ENCODE measurements at places on chromosomes 5 and 9.

DNA sequence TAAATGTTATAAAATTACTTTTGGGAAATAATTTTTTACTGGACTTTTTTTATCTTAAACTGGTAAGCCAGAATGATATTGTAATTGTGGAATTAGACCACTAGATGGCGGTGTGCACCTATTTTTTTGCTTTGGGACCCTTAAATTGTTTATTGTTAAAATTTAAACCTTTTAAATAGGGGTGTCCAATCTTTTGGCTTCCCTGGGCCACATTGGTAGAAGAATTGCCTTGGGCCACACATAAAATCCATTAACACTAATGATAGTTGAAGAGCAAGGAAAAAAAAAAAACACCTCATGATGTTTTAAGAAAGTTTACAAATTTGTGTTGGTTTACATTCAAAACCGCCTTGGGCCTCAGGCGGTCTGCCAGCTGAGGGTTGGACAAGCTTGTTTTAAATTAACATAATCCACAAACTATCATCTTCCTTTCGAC, 28.4 kb upstream of the GADD45G start:
- no peak for DNase-seq

DNA sequence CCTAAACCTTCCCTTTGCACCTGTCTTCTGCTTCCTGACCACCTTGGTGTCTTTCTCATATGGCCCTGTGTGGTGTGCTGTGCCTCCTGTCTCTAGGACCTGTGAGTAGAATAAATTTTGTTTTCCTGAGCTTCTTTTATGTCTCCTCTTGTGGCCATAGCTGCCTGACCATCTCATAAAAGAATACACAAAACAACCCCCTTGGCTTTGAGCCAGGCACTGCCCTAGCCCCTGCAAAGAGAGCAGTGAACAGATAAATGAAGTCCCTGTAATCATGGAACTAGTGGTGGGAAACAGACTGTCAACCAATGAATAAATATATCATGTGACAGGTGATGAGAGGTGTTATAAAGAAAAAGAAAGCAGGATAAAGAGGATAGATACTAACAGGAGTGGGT, 485.1 kb downstream of the CSNK1G3 start:
- DNase-seq, result no peak

DNA sequence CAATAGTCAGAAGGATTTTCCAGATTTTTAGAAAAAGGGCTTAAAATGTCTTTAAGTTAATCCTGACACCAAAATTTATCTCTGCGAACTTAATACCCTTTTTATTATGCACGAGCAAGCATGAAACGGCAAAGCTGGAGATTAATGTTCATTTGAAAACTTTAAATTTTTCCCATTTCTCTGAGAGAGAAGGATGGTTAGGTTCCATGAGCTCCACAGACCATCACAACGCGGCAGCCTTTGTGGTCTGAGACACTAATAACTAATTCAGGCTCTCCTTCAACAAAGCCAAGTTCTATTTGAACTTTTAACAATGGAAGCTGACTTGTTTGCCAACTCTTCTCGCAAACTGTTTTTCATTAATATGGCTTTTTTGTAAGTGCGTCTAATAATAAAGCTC, 94.7 kb downstream of the MYO10 start:
- no peak for DNase-seq

DNA sequence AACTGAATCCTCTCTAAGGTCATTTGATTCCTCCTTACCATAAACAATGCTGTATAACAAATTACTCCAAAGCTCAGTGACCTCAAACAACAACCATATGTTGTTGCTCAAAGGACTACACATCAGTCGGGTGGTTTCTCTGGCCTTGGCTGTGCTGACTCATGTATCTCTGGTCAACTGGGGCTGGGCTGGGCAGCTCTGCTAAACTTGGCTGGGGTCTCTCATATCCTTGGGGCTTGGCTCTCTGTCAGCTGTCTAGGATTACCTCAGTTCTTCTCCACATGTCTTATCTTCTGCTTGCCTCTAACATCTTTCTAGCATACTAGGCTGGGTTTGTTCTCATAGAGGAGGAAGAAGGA, 86.4 kb downstream of the GALNT10 start:
- DNase-seq, result no peak

- no peak for DNase-seq
Observed at GRCh38 chr5:164728733-164729132, 1223.3 kb downstream of the MAT2B start.

- no peak for DNase-seq
Observed at GRCh38 chr9:83342731-83343130, 195.5 kb downstream of the FRMD3 start.

DNA sequence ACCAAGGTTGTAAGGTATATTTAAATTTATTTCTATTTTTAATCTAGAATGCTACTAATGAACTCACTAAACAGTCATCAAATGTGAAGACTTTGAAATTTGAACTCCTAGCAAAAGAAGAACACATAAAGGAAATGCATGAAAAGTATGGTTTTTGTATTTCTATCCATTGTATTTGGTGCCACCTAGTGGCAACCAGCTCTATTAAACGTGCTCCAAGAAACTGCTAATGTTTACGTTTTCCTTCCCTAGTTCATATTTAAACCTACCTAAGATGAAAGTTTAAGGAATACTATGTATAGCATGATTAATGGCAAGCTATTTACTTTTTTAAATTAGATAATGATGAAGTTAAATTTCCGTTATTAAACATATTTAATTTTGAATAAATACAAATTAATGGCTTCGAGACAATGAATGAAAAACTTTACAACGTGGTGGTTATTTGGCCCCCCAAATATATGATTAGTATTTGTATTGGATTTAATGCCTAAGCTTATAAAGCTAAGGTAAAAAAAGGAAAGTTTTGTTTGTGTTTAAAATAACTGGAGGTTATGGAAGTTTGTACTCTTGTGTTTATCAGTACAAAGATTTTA, 115.9 kb upstream of the SH3GL2 start:
- no peak for DNase-seq

DNA sequence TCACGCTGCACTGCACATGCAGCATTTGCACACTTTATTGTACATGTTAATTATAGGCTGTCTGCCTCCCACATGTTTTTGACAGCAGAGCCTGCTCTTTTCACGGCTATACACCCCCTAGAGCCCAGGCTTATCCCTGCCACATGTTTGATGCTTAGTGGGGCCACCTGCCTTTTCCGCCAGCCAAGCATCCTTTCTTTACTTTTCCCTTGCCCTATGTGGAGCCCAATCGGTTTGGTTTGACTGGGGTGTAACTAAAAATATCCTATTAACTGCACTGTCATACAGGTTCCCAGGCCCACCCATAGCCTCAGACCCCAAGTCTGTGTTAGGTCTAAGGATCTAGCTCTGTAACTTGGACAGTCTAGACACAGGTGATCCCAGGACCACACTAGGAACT, 18.9 kb upstream of the S1PR3 start:
- no peak for DNase-seq

DNA sequence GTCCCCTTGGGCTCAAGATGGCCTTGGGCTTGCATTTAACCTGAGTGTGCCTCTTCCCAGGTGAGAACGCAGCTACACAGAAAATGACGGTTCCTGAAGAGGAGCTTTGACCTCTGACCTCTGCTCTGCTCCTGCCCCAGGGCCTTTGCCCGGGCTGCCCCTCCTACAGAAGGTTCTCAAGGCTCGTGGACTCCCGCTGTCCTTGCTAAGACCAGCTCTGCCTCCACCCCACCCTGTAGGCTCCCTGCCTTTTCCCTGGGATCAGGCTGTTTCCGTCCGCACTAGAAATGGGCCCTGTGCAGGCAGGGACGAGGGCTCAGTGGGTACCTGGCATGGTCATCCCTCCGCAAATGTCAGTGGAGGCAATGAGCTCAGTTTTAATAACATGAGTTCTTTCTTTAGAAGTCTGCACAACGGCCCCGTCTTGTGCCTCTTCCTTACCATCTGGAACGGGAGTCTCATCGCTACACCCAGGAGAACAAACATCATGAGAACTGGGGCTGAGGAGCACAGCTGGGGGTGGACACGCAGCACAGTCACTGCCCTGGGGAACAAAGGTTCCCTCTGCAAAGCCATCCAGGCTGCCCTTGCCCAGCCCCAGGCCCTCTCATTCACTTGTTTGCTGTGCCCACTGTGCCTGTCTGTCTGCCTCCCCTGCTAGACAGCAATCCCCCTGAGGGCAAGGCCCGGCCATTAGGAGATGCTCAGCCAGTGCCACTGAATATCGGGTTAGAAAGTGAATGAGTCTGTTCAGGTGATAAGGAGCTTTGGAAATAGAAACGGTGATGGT, 26.7 kb upstream of the LPCAT1 start:
- DNase-seq, result no peak

DNA sequence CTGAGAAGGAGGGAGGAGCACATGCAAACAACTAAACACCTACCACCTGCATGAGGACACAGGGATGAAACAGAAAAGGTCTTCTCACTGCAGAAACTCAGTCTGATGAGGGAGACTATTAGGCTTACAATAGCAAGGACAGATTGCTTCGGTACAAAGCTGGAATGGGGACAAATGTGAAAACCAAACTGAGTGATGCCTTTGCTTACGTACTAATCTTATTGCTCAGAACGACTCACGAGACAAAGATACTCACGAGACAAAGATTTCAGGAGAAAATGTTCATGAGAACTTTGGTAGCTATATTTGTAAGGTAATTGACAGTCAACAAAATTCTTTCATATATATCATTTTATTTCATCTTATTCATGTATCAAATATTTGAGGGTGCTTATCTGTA, 71.9 kb upstream of the TAF1L start:
- no peak for DNase-seq

- no peak for DNase-seq
Observed at GRCh38 chr5:100762108-100762507, 141.0 kb downstream of the ST8SIA4 start.

GRCh38 chr9:119020284-119020683, 349.0 kb downstream of the BRINP1 start:
- DNase-seq, result no peak

GRCh38 chr5:93611976-93612854, 29.2 kb downstream of the NR2F1 start:
- no peak for DNase-seq

DNA sequence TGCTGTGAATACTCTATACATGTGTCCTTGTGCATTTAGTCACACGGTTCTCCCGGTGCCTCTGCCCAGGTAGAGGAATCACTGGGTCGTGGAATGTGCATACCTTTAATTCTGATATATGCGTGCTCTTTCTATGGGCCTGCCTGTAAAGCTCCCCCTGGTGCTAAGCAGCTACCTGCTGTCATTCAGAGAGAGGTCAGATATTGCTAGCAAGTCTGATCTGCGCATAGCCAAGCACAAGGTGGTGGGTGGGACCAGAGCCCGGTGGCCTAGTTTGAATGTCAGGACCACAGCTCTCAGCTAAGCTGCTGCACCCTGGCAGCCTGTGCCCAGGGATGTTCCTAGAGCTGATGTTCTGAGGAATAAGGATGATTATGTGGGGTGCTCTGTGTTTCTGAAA, 33.4 kb downstream of the TJP2 start:
- DNase-seq, result no peak

DNA sequence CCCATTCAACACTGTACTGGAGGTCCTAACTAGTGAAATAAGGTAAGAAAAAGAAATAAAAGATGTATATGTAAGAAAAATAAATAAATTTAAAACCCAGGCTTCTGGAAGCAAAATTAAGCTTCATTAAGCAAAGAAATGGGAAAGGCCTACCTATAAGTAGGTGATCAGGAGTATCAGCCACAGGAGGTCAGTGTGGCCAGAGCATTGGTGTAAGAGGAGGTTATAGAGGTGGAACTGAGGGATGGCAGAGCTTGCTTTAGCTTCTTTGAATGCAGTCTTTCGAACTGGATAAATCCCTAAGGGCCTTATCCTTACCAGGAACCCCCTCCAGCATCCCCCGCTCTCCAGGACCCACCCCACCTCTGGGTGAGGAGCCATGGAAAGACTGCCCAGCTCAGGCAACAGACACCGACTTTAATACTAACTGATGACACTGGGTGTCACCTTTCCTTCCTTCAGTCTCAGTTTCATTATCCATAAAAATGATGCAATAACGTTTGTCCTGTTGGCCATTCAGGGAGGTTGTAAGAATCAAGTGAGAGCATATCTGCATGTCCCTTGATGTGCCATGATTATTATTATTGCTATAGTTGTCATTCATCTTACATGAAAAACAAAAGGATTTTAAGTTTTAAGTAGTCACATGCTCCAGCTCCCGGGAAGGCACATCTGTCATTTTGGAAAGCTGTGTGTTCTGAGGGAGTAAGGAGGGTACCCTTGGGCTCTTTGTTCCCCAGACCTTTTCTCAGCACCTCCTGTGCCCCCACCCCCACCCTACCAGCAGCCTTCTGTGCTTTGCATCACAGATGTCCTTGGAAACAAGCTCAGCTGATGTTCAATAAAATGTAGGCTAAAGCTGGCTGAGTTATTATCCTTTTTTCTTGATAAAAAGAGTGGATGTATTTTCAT, 50.8 kb upstream of the CTNNA1 start:
- no peak for DNase-seq

- no peak for DNase-seq
Observed at GRCh38 chr9:109225629-109226028, 58.6 kb upstream of the FRRS1L start.

- DNase-seq, result no peak
Observed at GRCh38 chr5:17400724-17401469, 97.1 kb upstream of the TAF11L2 start.

DNA sequence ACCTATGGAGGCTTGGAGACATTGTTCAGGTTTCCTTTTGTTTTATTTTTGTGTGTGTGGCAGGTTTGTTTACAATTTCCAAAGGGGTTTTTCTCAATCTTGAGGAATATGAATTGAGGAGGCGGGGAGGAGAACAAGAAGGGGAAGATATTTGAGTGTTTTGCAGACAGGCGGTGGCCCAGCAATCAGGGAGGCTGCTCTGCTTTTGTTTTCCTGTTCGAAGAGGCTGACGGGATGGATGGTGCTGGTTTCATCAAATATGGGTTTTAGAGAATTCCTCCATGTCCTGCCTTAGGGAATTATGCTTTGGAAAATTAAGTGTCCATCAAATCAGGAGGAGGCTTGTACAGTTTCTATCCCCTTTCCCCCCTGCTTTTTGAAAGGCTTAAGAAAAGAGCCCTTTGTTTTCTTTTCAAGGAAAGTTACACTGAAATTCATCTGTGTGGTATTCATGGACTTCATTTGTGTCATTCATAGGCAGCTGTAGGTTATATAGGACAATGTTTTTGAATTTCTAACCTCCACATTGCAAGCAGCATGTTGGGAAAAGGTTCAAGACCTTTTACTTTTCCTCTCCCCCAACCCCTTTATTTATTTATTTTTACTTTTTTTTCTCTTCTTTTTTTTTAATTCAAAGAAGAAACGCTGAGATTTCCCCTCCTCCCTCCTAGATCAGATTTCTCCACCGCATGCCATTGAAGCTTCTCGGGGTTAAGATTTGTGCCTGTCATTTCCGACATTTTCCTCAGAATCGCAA, 107.4 kb downstream of the ZNF462 start:
- DNase-seq, result no peak

DNA sequence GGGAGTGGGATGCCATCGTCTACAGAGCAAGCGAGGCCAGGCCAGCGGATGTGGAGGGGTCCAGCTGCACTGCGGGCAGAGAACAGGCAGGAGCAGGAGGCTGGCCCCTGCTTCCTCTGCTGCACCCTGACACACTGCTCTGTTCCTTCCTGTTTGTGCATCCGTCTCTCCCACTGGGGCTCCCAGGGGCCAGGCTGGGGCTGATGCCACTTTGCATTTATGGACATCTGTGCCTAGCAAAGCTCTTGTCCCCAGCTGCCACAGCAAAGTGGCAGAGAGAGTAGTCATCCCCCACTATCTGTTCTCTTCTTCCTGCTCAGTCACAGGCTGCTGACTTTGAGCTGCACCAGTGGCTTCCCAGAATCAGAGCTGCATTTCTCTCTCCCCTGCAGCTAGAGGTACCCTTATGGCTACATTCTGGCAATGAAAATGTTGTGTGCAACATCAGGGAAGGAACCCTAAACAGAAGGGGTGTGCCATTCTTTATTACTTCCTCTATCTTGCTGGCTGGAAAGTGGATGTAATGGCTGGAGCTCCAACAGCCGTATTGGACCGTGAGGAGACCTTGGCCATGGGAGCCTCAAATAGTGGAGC, 4.2 kb upstream of the NINJ1 start:
- no peak for DNase-seq
